GM19239 (cell line): ENCODE measurements at places on chromosomes 3 and 15.

- no peak for DNase-seq
Observed at GRCh38 chr15:40787991-40788390, 18.2 kb downstream of the C15orf62 start.

GRCh38 chr3:8276506-8276905 is 225.1 kb upstream of the LMCD1 start:
- no peak for DNase-seq

DNA sequence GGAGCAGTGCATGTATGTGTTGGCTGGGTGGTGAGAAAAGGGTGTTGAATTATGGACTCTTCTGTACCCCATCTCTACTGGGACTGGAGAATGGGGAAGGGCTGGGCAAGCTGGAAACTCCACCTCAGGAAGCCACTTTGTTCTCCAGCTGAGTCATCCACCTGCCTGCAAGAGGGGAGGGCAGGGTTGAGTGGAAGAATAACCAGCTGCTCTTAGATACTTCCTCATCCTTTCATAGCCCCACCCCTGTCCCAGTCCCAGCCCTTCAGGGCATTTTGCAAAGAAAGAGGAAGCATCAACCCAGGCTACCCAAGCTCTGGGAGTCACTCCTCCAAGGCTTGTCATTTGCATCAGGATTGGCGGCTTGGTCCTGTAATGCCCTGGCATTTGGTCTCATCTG is 33.1 kb downstream of the RAB11A start:
- DNase-seq: peak; percentile 59

- DNase-seq: no peak
Observed at GRCh38 chr3:20668411-20668810, 482.4 kb upstream of the SGO1 start.

- no peak for DNase-seq
Observed at GRCh38 chr3:103181160-103181559, 746.3 kb downstream of the ZPLD1 start.

- DNase-seq: no peak
Observed at GRCh38 chr15:64742385-64742784, 33.0 kb downstream of the RBPMS2 start.

DNA sequence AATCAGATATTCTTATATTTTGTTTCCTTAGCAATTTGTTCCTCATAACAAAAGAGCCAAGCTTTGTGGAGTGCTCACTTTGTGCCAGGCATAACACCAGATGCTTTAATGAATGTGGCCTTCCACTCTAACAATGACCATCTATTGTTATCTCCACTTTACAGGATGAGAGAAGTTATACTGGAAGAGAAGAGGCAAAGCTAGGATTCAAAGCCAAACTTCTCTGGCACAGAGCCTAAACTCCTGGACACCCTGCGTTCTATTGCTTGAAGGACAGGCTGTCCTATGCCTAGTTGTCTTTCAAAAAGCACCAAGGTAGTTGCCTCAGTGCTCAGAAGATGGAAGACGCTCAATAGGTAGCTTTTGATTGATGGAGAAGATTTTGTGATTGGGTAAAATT is 123.2 kb upstream of the FEZF2 start:
- no peak for DNase-seq

DNA sequence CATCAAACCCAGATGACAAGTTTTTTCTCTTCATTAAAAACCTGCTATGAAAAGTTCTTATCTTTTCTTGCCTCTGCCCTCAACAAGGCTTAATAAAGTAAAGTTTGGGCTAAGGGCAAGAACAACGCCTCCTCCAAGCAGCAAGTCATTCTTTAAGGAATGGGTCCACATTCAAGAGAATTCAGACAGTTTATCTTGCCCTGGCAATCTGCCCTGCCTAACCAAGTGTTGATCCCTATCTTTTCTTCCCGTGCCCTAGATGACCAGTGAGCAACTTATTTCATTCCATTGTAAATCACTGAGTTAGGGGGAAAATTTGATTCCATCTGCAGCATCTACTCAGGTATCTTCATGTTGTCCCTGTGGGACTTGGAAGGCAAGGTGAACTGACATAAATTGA is 370.3 kb upstream of the DPPA4 start:
- no peak for DNase-seq

GRCh38 chr3:134013280-134013679 is 16.4 kb downstream of the SLCO2A1 start:
- no peak for DNase-seq

- no peak for DNase-seq
Observed at GRCh38 chr3:31106912-31107311, 212.5 kb upstream of the GADL1 start.

GRCh38 chr3:16378920-16379319 is 113.9 kb downstream of the OXNAD1 start:
- DNase-seq: no peak

DNA sequence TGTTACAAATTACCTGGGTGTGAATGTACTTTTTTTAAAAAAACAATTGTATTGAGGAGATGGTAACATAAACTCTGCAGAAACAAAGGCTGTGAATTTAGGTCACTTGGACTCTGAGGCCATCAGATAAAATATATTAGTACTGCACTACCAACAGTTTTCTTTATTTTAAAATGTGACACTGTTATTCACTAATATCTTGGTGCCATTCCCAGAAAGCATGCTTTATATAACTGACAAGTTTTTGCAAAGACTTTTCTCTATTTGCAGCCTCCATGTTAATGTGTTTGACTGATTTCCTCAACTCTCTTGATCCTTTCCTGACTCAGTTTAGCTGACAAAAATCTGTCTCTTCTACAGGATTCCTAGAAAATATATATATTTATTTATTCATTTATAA is 26.5 kb upstream of the ACTL6A start:
- no peak for DNase-seq

DNA sequence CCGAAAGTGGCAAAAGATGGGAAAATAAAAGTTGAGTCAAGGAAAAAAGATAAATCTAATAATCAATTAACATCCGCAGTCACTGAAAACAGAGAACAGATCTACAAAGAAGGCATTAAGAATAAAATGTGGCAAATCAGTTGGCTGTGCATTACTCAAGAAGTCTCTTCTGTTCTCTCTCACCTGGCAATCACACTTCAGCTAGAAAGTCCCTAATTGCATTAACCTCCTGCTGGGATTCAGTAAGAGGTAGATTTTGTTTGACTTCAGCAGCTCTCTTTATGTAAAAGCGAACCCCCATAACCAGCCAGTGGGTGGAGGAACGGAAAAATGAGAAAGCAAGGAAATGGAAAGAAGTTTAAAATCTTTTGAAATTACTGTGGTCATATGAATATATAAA is 94.7 kb upstream of the PLXND1 start:
- no peak for DNase-seq

DNA sequence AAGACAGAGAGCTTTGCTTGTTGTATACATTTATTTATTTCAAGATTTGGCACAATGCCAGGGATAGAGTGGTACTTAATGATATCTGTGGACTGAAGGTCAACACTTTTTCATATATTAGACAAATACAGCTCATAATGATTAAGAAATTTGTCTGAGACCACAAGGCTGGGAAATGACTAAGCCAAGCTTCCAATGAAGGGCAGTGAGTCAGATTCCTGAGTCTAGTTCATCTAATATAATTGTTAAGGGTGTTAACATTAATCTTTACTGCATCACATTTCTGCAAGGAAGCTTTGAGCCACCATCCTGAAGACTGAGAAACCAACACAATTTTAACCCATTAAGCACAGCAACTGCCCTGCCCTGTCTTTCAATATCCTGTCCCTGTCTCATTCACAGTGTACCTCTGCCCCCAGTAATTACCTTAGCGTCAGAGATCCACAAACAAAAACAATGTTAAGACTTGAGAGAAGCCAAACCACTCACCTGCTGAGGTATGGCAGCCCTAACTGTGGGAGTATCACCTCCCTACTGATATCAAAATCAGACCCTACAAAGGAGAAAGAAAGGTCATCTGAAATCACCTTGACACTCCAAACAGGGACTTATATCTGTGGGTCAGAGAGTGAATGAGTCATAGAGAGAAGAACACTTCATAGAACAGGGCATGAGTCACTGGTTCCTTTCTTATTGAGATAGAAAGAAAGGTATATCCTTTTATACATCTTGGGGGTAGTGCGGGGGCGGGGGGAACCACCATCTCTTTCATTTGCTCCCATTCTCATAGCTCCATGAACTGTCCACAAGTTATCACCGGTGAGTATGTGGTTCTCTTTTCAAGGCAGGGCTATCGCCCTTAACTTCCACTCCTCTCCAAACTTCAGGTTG is 74.7 kb downstream of the MAGI1 start:
- peak; percentile 5 for DNase-seq

- DNase-seq: no peak
Observed at GRCh38 chr3:129809297-129809696, 84.2 kb downstream of the TMCC1 start.

GRCh38 chr3:111737706-111738086 is 121.4 kb upstream of the PHLDB2 start:
- DNase-seq: no peak

GRCh38 chr3:26559227-26559626 is 63.3 kb upstream of the LRRC3B start:
- no peak for DNase-seq

DNA sequence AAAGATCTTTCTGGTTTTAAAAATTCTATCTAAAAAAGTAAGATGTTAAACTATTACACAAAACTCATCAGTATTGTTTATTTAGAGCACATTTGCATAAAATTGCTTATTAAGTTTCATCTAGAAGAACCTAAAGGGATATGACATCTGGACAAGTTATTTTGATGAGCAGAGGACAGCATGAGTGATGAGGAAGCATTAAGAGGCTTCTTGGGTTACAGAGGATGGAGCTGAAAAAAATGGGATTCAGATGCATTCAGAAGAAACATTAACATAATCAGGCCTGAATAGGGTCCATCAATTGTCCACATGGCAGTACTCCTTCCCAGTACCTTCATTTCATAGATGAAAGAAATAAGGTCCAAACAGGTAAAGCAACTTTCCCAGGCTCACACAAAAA is 41.6 kb downstream of the IMPG2 start:
- DNase-seq: no peak

DNA sequence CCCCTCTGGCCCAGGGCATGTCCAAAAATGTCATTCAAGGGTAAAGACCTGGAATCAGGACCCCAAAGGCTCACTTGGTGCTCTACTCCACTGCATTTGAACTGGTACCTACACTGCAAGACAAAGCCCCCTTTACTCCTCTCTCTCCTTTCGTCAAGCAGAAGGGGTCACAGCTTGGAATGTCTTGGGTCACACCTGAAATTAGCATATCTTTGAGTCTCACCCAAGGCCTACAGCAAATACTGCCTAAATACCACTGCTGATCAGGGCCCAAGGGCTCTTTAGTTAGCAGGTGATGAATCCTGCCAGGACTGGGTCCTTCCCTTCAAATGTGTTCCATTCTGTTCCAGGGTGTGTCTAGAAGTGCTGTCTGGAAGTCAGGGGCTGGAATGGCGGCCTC is 320.6 kb downstream of the SV2B start:
- no peak for DNase-seq

- DNase-seq: no peak
Observed at GRCh38 chr3:33940149-33940548, 141.7 kb downstream of the PDCD6IP start.

GRCh38 chr3:88151358-88151757 is 1.6 kb downstream of the C3orf38 start:
- DNase-seq: no peak

GRCh38 chr3:98954791-98955604 is 53.5 kb upstream of the DCBLD2 start:
- DNase-seq: no peak

DNA sequence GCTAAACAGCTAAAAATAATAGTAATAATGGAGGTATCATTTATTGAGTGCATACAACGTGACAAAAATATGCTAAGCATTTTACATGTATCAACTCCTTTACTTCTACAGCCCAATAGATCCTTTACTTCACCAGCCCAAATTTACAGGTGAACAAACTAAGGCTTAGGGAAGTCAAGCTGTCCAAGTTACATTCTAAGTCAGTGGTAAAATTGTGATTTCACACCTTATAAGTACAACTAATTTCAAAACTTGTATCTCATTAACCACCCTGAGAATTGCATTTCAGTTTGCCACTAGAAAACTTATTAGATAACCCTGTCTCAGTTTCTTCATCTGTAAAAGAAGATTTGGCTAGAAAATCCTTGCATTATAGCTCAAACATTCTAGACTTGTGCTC is 10.7 kb downstream of the SLC33A1 start:
- DNase-seq: no peak

DNA sequence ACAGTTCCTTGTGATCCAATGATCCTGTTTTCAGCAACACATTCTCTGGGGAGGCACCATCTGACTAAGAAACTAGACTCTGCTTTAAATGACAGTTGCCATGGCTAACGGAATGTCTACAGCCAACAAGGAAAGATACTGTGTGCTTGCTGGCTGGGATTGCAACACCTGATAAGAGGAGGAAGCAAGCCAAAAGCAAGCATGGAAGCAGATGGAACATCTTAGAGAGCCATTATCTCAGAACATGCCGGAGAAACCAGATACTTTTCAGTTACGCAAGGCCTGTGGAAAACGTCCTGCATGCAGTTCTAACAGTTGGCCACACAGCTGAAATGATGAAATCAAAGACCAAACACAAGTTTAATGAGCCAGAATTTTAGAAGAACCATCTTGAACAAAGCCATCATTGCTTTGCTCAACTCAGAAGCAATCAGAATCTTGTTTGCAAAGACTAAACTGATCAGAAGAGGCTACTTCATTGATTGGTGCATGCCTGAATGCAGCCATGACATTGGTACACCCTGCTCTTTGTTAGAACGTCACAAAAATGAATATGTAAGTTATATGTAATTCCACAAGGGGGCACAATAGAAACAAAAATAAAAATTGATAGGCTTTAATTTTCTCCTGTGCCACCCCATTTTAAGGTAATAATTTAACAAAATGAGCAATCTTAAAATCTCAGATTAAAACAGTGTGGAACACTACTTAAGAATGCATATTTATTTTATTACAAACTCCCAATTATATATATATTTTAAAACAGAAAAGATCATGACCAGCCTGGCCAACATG is 50.8 kb downstream of the GXYLT2 start:
- DNase-seq: peak; percentile 30

DNA sequence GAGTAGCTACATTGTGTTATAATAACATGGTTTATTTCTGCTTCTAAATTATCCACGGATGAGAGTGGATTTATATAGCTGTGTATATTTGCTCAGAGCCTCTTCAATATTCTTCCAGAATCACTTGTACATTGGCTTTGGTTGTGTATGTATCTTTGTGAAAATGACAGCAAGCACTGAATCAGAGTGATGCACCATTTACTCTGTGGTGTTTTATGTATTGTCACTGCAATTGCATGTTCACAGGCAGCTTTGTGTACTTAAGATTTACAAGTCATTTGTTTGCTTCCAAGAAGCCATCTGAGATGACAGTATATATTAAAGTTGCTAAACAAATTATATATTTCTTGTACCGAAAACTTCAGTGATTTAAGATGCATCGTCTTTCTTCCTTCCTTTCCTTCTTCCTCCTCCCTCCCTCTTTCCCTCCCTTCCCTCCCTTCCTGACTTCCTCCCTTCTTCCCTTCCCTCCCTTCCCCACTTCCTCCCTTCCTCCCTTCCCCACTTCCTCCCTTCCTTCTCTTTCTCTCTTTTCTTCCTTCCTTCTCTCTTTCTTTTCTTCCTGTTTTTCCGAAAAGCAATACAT is 362.3 kb upstream of the GOLIM4 start:
- DNase-seq: no peak
